ENCODE measurements at places on chromosomes 1 and 21. TPM values are rescaled to one million over a fixed set of nuclear protein-coding genes. Genes with fewer than 3 reads are reported as not detected.

TBX19 gene
- total RNA-seq: 4.1 TPM

DNA sequence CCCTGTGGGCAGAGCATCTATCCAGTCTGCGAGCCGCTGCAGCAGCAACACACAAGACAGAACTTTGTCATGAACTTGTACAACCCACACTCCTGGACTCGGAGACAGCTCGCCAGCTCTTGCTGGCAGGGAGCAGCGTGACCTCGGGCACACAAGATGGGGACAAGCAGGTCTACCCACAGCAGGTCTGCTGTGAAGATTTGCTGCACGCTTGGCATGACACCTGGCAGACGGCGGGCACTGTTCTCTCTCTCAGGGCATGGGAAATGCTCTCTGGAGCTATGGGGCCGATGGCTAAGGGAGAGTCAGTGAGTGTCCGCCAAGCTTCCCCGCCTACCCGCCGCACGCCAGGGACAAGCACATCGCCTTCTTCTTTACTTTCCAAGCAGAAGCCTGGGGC, 90.0 kb downstream of the STUM start:
- peak; percentile 53 for DNase-seq
- no peaks in the 10 kb centered on the region for H3K36me3 ChIP-seq
- H3K4me1 ChIP-seq: no peaks in the 10 kb centered on the region
- H3K27me3 ChIP-seq: no peaks in the 10 kb centered on the region

GRCh38 chr1:18336801-18337200, 143.9 kb upstream of the KLHDC7A start:
- no peaks in the 10 kb centered on the region for H3K4me1 ChIP-seq
- H3K27ac ChIP-seq: no peak overlapping the region
- H3K27me3 ChIP-seq: no peaks in the 10 kb centered on the region
- no peak overlapping the region for H3K4me3 ChIP-seq
- DNase-seq: no peak

DNA sequence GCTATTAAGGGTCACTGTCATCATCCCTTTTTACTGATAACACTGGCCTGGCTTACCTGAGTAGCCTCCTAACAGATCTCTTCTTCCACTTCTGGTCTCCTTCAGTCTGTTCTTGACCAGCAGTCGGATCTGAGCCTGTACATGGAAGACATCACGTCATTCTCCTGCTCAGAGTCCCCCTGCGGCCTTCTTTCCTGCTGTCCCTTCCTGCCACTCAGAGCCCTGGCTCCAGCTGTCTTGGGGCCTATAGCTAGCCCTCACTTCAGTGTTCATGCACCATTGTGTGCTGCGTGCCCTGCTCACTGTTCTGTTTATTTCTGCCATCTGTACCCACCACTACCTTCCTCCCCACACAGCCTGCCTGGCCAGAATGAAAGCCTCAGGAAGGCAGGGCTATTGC, 8.4 kb downstream of the ADARB1 start:
- DNase-seq: no peak
- peaks cover 6% of the 10 kb centered on the region for H3K36me3 ChIP-seq
- peaks cover 2% of the 10 kb centered on the region for H3K4me1 ChIP-seq

DNA sequence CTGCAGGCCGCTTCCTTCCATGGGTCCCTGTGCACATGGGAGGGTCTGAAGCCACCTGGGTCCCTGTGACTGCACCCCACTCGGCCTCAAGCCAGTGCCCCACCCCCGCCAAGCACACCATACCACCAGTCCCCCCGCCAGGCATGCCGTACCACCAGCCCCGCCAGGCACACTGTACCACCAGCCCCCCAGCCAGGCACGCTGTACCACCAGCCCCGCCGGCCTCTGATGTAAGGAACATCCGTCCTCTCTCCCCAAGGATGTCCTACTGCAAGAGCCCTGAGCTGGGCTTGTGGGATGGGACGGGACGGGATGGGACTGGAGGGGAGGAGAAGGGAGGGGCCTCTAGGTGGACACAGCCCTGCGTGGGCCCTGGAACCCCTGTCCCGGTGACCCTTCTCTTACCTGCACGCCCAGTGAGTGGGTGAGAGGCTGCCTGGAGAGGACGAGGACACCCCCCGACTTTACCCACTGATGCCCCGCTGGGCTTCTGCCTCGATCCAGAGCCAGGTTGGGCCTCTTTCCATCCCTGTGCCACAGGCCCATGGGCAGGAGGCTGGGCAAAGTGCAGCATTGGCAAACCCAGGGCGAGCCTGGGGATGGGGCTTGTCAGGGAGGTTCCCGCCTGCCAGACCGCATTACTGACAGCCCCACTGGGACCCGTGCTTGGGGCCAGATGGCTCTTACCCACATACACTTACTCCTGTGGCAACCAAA, 40.8 kb upstream of the COL6A1 start:
- DNase-seq: peak; percentile 58
- H3K4me3 ChIP-seq: no peak overlapping the region
- no peak overlapping the region for H3K27ac ChIP-seq
